ENCODE measurements at places on chromosomes 3 and 15.

DNA sequence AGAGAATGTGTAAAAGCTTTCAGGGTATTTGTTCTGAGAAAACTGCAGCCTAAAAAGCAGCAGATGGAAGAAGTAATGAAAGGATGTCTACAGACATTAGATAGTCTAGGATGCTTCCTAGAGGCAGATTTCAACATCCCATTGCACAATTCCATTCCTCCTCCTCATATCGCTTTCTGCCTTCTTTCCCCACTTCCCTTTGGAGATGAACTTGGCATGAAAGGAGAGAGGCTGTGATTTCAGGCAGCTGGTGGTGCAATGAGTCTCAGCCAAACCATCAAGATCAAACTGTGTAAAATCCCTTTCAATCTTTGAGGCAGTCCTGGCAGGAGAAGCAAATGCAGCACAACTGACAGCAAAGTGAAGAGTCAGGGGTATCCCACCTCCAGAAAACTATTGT is 438.7 kb upstream of the KCNMB2 start:
- DNase-seq = no peak

GRCh38 chr15:41055706-41056105 is 60.4 kb downstream of the INO80 start:
- DNase-seq = no peak

GRCh38 chr3:28386049-28386448 is 37.4 kb upstream of the AZI2 start:
- DNase-seq = no peak

GRCh38 chr3:105243076-105243475 is 123.6 kb upstream of the ALCAM start:
- no peak for DNase-seq

DNA sequence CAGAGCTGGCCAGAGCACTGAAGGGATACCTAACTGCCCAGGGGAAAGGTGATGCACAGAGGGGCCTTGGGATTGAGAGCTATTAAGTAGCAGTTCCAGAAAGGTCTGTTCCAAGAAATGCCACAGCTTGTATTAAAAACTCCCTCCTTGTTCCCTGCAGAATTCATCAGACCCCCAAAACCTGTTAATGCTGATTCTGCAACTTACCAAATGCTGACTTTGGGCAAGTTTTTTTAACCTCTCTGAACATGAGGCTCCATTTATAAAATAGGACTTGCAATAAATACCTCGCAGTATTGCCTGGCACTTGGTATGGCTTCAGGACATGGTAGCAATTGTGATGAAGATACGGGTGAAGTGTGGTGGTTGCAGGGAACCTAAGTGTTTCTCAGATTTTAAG is 30.1 kb upstream of the SYNPR start:
- no peak for DNase-seq

DNA sequence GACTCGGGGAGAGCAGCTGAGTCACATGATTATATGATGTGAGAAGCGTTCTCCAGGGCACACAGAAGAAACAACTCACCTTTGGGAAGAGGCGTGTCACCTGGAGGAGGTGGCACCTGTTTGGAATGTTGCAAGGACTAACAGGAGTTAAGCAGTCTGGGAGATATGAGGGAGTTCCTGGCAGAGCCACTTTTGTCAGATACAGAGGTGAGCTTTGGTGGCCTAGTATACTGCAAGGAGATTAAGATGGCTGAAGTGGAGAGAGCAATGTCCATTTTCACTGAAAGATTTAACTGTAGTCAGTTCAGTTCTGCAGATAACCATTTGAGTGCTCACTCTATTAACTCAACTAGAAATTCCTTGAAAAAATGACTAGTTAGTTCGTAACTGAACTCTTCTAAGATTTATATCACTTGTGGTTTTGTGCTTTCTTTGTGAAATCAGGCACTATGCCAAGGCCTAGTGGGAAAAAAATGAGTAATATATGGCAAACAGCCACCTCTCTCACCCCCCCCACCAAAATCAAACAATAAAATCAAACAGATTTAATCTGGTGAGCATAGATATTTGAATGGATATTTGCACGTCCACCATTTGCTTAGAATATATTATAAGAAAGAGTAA is 61.3 kb downstream of the CRYBG3 start:
- peak; percentile 25 for DNase-seq

GRCh38 chr3:16480861-16481545 is 32.5 kb downstream of the RFTN1 start:
- peak; percentile 49 for DNase-seq

- DNase-seq = no peak
These were observed 5.9 kb downstream of the MAPKAPK3 start for GRCh38 chr3:50622881-50623280.

DNA sequence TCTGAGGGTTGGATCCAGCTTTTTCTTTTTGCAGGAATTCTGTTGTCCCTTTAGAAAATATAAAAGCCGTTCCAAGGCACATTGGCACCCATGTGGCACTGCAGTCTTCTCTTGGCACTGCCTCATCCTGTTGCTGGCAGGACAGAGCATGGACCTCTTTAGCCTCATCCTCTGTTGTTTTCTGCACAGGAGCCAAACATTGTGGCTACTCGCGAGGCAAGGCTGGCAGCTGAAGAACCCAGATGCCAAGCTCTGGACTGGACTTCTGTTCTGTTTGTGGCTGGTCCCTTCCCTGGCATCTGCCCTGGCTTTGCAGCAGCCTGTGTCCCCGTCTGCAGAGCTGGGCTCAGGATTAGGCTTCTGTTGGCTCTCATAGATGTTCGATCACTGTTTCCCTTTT is 224.7 kb upstream of the TBC1D5 start:
- DNase-seq = no peak

Measured in CD4-positive, alpha-beta T cell treated with Interleukin-4 for 1 hour (primary cell).